ENCODE measurements at places on chromosomes 1 and 21. TPM values are rescaled to one million over a fixed set of nuclear protein-coding genes. Genes with fewer than 3 reads are reported as not detected.
A peak's percentile ranks its signal among the peaks of the same experiment; 100 is the strongest.

- H3K27ac ChIP-seq: no peak overlapping the region
- no peaks in the 10 kb centered on the region for H3K27me3 ChIP-seq
- no peak overlapping the region for H3K4me3 ChIP-seq
Measured at GRCh38 chr1:231584921-231585320, 41.7 kb upstream of the DISC1 start.

DNA sequence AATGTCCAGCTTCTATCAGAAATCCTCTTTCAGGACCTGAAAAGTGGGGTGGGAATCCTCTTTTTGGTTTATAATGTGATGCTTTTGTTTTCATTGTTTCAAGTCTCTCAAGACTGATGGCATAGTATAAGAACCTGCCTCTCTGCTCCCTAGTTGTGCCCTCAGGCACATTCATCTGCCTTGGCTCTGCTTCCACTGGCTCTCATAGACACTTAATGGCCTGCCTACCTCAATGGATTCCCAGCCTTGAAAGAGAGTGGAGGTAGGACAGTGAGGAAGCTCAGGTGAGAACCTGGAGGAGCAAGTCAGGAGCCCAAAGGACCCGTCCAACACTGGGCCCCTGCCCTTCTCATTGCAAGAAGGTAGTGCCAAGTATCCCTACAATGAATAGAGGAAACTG is 4.8 kb downstream of the TTLL7 start:
- no peak overlapping the region for H3K27ac ChIP-seq
- DNase-seq: no peak
- H3K4me1 ChIP-seq: peaks cover 4% of the 10 kb centered on the region
- H3K27me3 ChIP-seq: peaks cover 40% of the 10 kb centered on the region

- no peaks in the 10 kb centered on the region for H3K27me3 ChIP-seq
- peaks cover 9% of the 10 kb centered on the region for H3K36me3 ChIP-seq
- H3K4me1 ChIP-seq: peaks cover 72% of the 10 kb centered on the region
- H3K4me3 ChIP-seq: peak overlapping the region; percentile 5
Measured at GRCh38 chr1:186301448-186301847, 73.6 kb downstream of the TPR start.

The GPR3 gene
- total RNA-seq: 1.1 TPM

DNA sequence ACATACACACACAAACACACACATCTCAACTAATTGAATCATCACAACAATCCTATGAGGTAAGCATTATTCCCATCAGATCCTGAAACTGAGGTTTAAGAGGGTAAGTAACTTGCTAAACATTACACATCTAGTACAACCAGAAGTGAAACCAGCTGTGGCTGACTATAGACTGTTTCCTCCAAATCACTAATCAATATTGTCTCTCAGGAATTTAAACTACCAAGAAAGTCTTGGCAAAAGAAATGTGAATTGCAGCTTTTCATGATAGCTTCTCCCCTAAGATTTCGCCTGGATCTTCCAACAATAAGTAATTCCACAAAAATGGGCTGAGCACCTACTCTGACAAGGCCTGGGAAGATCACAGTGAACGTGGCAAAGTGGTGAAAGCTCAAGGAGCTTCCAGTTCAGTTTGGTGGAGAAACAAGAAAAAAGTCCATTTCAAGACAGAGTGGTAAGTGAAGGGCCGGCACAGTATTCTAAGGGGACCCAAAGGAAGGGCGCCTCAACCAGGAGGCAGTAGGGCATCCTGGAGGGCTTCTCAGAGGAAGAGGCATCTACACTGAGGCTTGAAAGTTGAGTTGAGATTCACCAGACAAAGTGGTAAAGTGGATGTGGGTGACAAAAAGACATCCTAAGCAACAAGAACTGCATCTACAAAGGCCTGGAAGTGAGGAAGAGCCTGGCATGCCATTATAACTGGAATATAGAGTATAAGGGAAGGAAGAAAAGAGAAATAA is 22.1 kb downstream of the LRRC52 start:
- H3K4me1 ChIP-seq: no peaks in the 10 kb centered on the region
- H3K36me3 ChIP-seq: no peaks in the 10 kb centered on the region
- peaks cover 32% of the 10 kb centered on the region for H3K27me3 ChIP-seq
- DNase-seq: no peak
- H3K27ac ChIP-seq: no peak overlapping the region
- no peak overlapping the region for H3K4me3 ChIP-seq

The OR2L2 gene
- total RNA-seq: 0.12 TPM

DNA sequence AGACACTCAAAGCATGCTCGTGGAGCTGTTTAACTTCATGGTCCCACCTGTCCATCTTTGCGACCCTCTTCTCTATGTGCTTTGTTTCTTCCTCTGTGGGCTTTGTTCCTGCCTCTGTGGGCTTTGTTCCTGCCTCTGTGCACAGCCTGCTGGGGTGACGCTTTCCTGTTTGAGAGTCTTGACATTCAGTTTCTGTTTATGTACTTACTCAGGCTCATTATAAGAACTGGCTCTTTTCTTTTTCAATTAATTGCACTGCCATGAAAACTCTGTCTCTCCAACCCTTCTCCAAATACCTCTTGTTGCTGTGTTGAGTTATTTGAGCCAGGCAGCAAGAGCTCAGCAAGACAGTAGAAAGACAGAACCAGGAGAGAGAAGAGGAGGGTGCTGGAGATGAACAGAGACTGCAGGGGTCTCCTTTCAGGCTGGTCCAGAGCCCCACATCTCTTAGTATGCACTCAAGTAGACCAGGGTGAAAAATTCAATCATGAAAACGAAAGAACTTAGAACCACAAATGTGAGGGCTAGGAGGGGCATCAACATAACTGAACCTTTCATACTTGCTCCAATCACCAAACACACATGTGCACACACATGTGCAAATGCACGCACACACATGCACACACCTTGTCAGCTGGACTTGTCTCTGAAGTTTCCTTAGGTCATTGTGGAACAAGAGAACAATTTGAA is 88.3 kb upstream of the SGIP1 start:
- peak overlapping the region; percentile 64 for H3K4me3 ChIP-seq
- H3K4me1 ChIP-seq: peaks cover 33% of the 10 kb centered on the region
- H3K27ac ChIP-seq: peak overlapping the region; percentile 97
- H3K36me3 ChIP-seq: no peaks in the 10 kb centered on the region
- peaks cover 7% of the 10 kb centered on the region for H3K27me3 ChIP-seq
- peak; percentile 79 for DNase-seq

- H3K4me1 ChIP-seq: peaks cover 10% of the 10 kb centered on the region
- H3K27ac ChIP-seq: no peak overlapping the region
- H3K27me3 ChIP-seq: no peaks in the 10 kb centered on the region
- no peak overlapping the region for H3K4me3 ChIP-seq
- no peak for DNase-seq
Measured at GRCh38 chr21:33370305-33370704, 32.9 kb upstream of the IFNGR2 start.

The NGF gene
- not detected for total RNA-seq

The WDR47 gene
- 6.9 TPM for total RNA-seq
